ENCODE measurements at places on chromosomes 3 and 15.

GRCh38 chr3:175646865-175647264, 787.7 kb downstream of the NAALADL2 start:
- DNase-seq: no peak

- DNase-seq: no peak
These were observed 24.6 kb upstream of the INSYN1 start for GRCh38 chr15:73777741-73778140.

GRCh38 chr3:104428337-104428925, 938.3 kb upstream of the ALCAM start:
- no peak for DNase-seq

DNA sequence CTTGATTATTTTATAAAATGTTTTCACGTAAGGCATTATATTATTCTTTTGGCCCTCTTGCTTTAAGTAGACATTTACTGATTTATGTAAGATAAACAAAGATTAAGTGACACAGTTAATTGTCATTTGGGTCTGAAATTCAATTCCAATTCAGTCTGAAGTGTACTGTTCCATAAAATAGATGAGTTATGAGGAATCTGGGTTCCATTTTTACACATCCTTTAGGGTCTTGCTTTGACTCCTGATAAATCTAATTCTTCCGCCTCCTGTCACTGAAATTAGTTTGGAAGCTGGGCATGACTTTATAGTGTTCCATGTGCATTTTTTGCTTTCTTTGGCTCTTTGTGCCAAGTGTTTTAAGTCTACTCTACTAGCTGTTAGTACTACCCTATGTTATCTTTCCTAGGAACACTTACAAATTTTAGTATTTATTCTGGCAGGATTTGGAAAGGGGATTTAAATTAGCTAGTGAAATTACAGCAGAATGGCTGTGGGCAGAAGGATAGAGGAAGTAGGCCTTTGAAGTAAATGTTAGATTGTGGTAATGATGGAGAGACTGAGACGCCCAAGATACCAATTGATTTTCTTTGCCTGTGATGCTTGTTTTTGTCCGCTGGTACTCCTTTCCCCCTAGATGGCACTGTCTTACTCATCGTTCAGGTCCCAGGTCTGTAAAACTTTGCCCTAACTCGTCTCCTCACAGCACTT, 14.3 kb downstream of the ARL8B start:
- DNase-seq: no peak

DNA sequence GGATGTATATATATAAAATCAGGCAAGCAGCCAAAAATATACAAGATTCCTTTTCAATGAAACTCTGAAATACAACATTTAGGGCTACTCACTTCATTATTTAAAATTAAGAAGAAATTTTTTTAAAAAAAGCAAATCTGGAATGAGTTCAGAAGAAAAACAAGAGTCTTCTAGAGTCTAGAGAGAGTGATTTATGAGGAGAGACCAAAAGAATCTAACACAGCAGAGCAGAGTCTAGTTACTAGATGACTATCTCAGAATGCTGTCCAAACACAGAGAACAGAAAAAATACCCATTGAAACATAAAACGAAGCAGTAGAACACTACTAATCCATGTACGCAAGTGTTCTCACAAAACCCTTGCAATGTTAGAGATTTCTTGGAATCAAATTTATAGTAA, 275.2 kb upstream of the CBLB start:
- no peak for DNase-seq

DNA sequence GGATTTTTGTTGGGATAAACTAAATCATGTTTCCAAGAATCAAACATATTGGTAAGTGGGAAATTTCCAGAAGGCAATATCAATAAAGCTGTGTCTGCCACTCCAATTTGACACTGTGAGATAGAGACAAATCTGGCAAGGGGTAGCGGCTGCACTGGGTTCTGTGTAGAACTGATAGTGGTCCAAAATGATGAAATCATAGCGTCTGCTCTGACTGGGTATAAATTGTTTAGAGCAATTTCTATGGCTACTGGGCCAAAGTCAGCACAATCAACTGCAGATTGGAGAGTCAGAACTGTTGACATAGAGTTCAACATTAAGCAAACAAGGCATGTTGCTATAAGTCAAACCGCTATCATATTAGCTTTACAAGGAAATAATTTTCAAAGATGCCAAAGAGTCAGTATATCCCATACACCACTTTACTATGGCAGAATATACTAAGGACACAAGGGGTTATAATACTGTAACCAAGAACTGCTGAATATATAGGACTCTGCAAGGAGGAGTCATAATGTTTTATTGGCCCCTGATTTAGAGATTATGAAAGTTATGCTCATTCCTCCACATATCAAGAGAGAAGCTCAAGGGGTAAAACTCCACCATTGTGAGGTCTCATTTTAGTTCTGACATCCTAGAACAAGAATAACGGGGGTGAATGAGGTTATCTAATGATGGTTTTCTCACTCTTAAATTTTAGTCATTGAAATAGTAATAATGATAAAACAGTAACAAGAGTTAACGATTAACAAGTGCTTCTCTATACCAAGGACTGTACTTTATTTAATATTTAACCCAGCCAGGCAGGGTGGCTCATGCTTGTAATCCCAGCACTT, 309.7 kb upstream of the GADL1 start:
- DNase-seq: no peak

DNA sequence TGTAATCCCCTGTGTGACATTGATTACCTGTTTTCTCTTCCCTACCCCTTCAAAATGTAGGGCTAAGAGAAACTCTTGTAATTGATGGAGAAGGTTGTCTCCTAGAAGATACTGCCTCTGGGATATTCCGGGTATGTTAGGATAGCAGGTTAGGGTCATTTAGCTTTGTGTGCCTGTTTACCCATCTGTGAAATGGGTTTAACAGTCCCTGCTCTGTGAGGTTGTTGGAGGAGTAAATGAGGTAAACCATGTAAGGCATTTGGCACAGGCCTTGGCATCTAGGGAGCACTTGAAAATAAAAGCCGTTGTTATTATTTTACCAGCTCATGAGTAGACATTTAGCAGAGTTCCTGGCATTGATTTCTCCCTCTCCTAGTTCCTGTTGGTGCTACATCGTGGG, 16.4 kb downstream of the PTPRG start:
- DNase-seq: no peak

- DNase-seq: no peak
These were observed 31.9 kb upstream of the XIRP1 start for GRCh38 chr3:39224288-39224687.

DNA sequence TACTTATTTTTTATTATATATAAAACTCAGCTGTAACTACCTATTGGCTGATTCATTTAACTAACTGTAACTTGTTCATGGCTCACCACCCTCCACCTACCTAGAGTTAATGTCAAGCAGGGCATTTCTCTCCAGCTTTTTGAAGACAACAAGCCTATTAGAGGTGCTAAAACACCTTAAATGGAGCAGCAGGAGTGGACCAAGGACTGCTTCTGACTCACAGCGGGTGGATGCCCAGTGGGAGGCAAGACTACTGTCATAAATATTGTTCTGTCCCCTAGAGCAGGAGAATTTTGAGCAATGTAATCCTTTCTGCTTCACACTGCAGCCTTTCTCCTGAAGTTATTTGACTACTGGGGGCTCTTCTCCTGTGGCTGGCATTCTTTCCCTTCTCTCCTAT, 146.9 kb downstream of the CLSTN2 start:
- DNase-seq: no peak

GRCh38 chr15:95609096-95609495, 721.4 kb upstream of the NR2F2 start:
- DNase-seq: no peak

DNA sequence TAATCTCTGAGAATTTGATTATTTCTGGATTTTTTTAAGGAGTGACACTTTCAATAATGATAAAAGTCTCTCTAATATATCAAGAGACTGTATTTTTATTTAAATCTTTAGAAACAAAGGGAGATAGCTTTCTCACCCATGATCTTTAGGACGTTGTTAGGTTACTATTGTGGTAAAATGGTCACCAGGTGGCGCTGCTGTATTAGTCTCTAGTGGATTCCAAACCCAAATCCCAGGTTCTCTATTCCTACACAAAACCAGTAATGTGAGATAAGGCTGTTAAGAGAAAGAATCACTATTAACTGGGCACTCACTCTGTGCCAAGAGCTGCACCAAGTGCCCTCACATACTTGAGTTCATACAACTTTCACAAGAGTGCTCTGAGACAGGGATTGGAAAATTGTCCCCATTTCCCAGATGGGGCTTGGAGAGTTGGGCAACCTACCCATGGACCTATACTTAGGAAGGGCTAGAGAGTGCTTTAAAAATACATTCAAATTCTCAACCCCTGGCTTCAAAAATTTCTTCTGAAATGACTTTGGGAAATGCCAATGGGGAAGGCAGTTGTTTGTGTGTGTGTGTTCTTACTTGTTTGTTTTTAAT, 593.4 kb upstream of the TGFBR2 start:
- peak; percentile 73 for DNase-seq

Measured in iPS DF 6.9 (cell line).